ENCODE measurements at places on chromosomes 12 and 14.
A peak's percentile ranks its signal among the peaks of the same experiment; 100 is the strongest.

- no peak for DNase-seq
These were observed 472.6 kb downstream of the SNAPC1 start for GRCh38 chr14:62234849-62235248.

DNA sequence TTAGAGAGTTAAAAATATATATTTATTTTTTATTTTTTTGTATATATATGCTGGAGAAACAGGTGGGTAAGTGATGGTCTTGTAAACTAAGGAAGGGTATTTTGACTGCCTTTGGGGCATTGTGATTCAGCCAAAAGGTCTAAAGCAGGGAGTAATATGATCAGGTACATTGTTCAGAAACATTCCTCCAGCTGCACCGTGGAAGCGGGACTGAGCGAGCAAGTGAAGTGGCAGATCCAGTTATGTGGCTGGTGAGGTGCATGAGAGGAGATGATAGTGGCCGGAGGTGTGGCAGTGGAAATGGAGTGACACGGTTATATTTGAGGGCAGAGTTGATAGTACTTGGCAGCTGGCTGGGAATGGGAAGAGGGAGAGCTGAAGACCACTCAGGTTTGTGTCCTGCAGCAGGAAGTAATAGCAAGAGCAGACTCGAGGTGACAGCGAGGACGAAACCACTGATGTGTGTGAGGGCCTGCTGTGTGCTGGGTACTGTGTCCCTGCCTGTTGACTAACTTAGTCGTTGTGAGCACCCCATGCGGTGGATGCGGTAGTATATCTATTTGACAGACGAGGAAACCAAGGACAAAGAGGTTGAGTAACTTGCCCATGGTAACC, 39.2 kb downstream of the EID3 start:
- no peak for DNase-seq

GRCh38 chr12:105523164-105524057, 192.9 kb downstream of the C12orf75 start:
- DNase-seq, result peak; percentile 14

DNA sequence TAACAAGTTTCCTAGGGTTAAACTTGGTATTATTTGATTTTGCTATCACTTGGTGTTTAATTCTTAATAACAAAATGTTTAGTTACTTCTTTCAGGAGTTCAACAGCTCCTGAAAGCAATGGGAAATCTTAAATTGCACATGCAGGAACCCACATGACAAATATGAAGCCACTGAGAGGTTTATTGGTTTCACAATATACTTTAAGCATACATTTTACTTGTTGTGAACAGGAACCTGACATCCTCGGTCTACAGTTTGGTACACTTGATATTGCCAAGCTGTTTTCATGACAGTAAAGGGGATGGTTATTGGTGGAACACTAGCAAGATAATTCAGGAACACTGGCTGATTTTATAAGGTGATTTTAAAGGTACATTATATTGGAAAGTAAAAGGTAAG, 46.2 kb downstream of the SLC38A1 start:
- DNase-seq, result no peak

GRCh38 chr14:76136476-76137110, 15.1 kb upstream of the GPATCH2L start:
- peak; percentile 22 for DNase-seq

- DNase-seq, result no peak
These were observed 64.0 kb downstream of the MON2 start for GRCh38 chr12:62530596-62530995.

GRCh38 chr12:80807640-80808288, 91.1 kb downstream of the MYF5 start:
- DNase-seq, result no peak

- DNase-seq, result no peak
These were observed 448.7 kb upstream of the OR4E1 start for GRCh38 chr14:22122227-22122818.

GRCh38 chr14:105120056-105120455, 48.5 kb downstream of the JAG2 start:
- no peak for DNase-seq

DNA sequence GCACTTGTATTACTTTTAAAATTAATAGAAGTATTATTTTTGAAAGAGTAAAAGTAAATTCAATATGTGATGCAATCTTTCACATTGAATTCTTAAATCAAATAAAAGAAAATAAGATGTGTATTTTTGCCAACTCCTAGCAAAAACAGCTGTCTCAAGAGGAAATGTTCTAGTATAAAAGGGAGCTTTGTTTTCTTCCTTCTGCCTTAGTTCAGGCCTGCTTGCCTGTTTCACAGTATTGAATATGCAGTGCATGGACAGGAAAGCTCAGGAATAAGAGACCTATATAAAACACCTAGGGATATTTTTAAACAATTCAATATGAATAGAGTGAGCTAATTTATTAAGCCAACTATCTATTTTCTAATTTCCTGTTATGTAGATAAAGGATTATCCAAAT, 294.8 kb upstream of the G2E3 start:
- DNase-seq, result no peak

DNA sequence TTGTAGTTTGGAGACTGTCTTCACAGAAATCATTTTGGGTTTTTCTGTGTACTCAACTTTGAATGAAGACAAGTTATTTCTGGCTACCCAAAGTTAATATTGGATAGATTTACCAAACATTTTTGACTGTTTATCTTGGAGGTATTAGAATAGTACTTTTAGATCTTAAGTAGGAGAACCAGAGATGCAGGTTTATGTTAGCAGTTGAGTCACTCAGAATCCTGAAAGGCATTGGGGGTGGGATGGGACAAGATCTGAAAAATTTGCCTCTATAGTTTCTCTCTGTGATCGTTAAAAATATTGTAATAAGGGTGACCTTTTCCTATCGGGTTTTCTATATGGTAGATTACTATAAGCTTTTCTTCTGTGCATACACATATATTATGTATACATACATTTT, 112.3 kb downstream of the TTC6 start:
- no peak for DNase-seq

GRCh38 chr14:49778421-49778820, 10.5 kb downstream of the KLHDC2 start:
- no peak for DNase-seq

Measured in BE2C (cell line).